ENCODE measurements at places on chromosomes 6 and 20.

DNA sequence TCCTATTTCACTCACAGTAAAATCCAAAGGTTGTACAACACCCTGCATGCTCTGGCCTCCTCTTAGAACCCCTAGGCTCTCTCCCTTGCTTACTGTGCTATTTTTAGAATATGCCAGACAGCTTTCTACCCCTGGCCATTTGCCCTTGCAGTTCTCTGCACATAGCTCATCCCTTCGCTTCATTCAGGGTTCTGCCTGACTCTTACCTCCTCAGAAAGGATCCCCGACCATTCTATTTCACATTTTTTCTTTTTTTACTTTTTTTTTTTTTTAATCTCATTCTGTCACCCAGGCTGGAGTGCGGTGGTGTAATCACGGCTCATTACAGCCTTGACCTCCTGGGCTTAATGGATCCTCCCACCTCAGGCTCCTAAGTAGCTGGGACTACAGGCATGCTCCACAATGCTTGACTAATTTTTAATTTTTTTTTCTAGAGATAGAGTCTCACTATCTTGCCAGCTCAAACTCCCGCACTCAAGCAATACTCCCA, 33.6 kb downstream of the COMMD7 start:
- no peak for DNase-seq

GRCh38 chr6:108578166-108578565, 17.4 kb downstream of the FOXO3 start:
- DNase-seq = no peak

DNA sequence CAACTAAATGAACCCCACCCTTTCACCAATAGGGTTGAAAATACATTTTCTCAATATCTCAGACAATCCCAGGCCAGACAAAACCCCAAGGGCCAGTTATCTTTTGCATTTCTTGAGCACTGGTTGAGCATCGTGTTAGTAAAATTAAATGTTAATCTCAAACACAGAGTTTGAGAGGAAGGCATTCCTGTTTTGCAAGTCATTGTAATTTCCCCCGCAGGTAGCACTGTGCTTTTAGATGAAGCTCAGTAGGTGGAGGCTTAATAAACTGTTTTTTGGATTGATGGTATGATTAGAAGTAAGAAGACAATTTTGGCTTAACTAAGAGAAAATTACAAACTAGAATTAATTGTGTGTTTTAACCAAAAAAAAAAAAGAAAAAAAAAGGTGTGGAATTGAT, 998.6 kb upstream of the FLRT3 start:
- DNase-seq = no peak

- DNase-seq = peak; percentile 52
Observed at GRCh38 chr6:157528931-157529653, 148.1 kb downstream of the ZDHHC14 start.

GRCh38 chr6:142014515-142014914, 118.2 kb upstream of the GJE1 start:
- DNase-seq = no peak

DNA sequence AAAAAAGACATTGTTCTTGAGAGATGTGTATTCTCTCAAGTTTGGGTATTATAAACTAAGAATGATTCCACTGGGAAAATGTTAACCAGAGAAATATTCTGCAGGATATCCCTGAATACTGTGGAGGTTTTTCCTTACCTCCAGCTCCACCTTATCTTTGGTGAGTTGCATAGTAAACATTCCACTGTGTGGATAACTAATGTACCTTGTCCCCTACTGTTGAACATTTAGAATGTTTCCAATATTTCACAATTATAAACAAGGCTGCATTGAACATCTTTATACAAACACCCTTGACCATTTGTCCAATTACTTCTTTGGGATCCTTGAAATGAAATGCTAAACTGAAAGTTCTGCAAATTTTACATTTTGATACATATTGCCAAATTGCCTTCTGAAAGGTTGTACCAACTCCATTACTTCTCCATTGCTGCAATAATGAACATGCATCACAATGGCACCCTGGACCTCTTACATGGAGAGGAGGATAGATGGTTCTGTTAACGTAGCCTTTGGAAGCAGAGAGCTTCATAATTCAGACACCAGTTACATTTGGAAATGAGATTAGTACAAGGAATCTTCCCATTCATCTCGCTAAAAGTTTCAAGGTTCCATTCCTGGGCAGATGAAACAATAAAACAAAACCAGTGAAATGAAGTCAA, 35.0 kb upstream of the STK35 start:
- DNase-seq = no peak

GRCh38 chr6:3635482-3635881, 116.0 kb downstream of the PXDC1 start:
- no peak for DNase-seq

- no peak for DNase-seq
Observed at GRCh38 chr6:122651031-122651430, 40.8 kb downstream of the PKIB start.
